ENCODE measurements at places on chromosomes 7 and 10. TPM values are rescaled to one million over a fixed set of nuclear protein-coding genes. Genes with fewer than 3 reads are reported as not detected.

OR9A2 gene
- 0.12 TPM for total RNA-seq

ERVW-1 gene
- total RNA-seq, result not detected

C10orf53 gene
- total RNA-seq, result not detected

KNDC1 gene
- total RNA-seq, result 1.6 TPM

MRC1 gene
- total RNA-seq, result not detected

WDR91 gene
- 6.6 TPM for total RNA-seq

CLDN4 gene
- 0.23 TPM for total RNA-seq

SPAG6 gene
- not detected for total RNA-seq

CAV1 gene
- total RNA-seq, result 153 TPM

SUN3 gene
- total RNA-seq, result not detected

MYL7 gene
- 0.82 TPM for total RNA-seq
